Skin of body (tissue), 3 donors: ENCODE measurements at places on chromosomes 16 and 17. TPM values are rescaled to one million over a fixed set of nuclear protein-coding genes. Genes with fewer than 3 reads are reported as not detected.

Gene PLXDC1
- 5.4 TPM for total RNA-seq

DNA sequence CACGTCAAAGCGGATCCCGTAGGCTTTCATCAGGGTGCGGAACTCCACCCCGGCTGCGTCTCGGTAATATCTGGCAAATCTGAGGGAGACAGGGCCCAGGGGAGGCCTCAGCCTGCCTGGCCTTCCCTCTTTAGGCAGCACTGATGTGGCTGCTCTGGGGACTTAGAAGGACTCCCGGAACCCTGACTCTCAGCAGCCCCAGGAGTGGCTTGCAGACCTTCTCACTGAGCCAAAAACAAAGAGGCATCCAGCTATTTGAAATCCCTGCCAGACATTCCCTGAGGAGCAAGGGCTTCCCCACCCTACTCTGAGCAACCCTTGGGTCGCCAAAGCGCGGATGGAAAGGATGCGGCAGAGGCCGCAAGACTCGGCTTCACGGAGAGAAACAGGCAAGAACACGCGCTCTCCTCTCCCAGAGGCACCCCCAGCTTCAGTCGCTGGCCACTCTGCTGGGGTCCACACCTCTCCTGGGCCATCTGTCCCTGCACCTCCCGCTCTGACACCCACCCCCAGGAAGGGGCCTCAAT is 7.9 kb downstream of the P2RX5 start:
- no peak for DNase-seq

GRCh38 chr17:32258383-32259140 is 7.1 kb upstream of the RHBDL3 start:
- DNase-seq, result no peak

Gene ZMYND15
- 0.89 TPM for total RNA-seq

Gene MYH11
- 23.3 TPM for total RNA-seq

DNA sequence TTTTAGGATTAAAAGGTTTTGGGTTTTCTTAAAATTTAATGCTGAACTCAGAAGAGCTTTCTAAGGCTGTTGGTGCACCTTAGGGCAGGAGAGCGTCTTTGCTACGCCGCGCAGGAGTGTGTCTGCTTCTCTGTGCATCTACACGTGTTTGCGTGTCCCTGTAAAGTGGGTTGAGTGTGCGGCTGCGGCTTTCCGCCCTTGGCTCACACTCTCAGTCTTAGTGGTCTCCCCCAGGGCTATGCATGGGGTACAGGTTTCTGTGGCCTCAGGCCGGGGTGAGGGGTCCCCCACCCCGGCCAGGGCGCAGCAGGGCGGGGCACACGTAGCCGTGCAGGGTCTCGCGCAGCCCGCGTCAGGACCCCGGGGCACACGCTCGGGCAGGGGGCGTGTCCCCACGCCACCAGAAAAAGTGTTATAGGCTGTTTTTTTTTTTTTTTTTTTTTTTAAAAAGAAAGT is 727 bp upstream of the TENT4B start:
- no peak for DNase-seq
